ENCODE measurements at places on chromosomes 2 and 18.
A peak's percentile ranks its signal among the peaks of the same experiment; 100 is the strongest.

DNA sequence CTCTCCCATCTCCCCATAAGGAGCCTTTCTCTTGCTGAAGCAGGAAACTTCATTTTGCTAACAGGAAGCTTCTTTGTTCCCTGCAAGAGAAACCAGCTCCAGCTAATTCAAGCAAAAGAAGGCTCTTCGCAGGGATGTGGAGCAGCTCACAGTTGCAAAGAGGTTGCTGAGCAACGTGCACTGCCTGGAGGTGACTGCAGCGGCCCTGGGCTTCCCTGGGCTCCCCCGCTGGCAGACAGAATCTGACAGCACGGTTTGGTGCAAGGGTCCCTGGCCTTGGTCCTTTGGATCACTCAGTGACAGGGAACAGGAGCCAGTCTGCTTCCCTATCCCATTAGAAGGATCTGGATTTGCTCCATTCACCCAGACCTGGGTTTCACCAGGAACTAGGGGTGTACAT lies 25.8 kb downstream of the GPR55 start:
- no peak for DNase-seq

DNA sequence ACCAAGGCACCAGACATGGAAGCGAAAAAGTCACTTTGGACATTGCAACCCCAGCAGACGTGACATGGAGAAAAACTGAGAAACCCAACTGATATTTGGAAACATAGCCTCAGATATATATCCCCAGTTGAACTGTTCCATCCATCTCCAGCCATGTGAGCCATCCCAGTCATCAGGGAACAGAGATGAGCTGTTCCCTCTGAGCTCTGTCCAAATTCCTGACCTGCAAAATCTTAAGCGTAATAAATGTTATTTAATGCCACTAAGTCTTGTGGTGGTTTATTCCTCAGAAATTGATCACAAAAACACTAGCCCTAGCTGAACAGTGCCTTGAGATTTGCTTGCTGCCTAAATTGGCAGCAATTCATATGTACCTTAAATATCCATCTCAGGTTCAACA lies 182.8 kb downstream of the NRP2 start:
- no peak for DNase-seq

- no peak for DNase-seq
These were observed 89.1 kb downstream of the RAD51AP2 start for GRCh38 chr2:17429130-17429529.

- peak; percentile 66 for DNase-seq
These were observed 800 bp downstream of the TTC21B start for GRCh38 chr2:165952741-165953211.

- no peak for DNase-seq
These were observed 96.2 kb downstream of the GLI2 start for GRCh38 chr2:120831891-120832290.

DNA sequence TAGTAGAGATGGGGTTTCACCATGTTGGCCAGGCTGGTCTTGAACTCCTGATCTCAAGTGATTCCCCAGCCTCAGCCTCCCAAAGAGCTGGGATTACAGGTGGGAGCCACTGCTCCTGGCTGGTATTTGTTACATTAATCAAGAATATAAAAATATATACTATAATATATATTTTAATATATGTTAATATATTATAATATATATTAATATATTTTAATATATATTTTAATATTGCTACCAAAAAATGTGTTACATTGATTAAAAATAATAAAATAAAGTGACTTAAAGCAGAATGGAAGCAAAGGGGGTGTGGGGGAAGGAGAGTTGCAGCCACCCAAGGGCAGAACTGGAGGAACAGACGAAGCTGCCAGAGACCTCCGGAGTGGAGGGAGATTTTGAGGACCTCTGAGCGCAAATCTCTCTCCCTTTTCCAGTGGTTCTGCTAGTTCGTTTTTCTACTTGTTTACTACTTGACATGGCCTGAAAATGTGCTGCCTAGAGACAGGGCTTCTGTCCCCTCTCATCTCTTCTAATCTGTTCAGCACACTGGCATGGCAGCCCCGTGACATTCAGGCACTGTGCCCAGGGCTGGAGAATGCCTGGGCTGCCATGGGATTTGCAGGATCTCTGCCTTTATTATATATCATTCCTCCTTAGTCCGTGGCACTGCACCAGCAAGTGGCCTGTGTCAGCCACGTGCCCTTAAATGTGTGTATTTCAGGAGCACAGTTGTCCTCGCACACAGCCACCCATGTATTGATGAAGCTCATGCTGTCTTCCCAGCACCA lies 47.9 kb upstream of the RAB12 start:
- no peak for DNase-seq

GRCh38 chr2:61006486-61007105 lies 10.9 kb upstream of the PEX13 start:
- DNase-seq = no peak

GRCh38 chr2:187617905-187618304 lies 63.7 kb upstream of the TFPI start:
- DNase-seq = no peak
